Lung (tissue), 17 donors: ENCODE measurements at places on chromosomes 4 and X. TPM values are rescaled to one million over a fixed set of nuclear protein-coding genes. Genes with fewer than 3 reads are reported as not detected.

DNA sequence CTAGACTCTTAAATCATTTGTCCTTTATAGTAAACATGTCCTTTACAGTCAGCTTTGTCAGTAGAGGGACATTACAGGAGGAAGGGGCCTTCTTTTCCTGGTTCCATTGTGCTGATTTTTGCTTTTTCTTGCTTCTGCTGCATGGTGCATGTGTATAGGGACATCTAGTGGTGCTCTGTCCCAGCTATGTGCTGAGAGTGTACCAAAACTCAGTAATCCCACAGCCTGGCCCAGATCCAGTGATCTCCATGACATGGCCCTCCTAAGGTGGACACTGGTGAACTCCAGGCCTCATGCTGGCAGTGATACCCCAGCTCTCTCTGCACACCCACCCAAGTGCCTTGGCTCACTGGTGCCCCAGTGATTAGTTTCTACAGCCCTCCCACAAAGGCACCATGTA lies 45.2 kb downstream of the MAGEB17 start:
- no peak overlapping the region for H3K27ac ChIP-seq
- DNase-seq: no peak
- H3K4me1 ChIP-seq: no peaks in the 10 kb centered on the region

DNA sequence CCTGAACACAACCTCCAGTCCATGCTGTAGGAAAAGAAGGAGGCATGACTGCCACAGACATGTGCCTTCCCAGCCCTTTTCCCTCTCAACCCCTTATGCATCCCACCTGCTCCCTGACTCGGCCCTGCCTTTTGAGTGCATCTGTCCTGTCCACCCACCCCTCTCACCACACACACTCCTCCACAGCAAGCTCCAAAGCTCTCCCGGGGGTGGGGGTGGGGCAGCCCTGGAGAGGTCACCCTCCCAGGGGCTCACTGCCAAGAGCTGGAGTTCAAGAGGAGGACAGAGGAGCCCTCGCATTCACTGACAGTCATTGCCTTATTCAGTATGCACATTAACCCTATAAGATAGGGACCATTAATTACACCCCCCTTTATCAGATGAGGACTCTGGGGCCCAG lies 46.6 kb upstream of the MAMLD1 start:
- H3K27ac ChIP-seq: no peak overlapping the region
- DNase-seq: peak; percentile 69
- H3K36me3 ChIP-seq: no peaks in the 10 kb centered on the region
- H3K27me3 ChIP-seq: peaks cover 11% of the 10 kb centered on the region
- H3K4me3 ChIP-seq: no peak overlapping the region

DNA sequence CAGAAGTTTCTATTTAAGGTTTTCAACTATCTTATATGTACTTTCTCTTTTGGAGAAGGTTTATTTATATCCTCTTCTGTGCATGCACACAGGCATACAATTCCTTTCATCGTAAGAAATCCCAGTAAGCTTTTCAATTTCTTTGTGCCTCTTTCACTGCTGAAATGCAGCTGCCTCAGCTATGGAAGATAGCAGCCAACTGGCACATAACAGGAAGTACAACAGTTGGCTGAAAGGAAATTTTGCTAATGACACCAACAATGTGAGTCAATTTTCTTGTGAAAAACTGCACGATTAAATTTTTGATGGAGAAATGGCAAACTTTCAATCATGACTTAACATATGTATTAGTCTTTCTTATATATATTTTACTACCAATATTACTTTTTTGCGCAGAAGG lies 74.5 kb upstream of the PAQR3 start:
- no peaks in the 10 kb centered on the region for H3K36me3 ChIP-seq
- H3K27ac ChIP-seq: no peak overlapping the region
- no peaks in the 10 kb centered on the region for H3K4me1 ChIP-seq
- H3K4me3 ChIP-seq: no peak overlapping the region

GRCh38 chr4:115918149-115918548 lies 804.7 kb upstream of the NDST4 start:
- H3K4me1 ChIP-seq: no peaks in the 10 kb centered on the region
- H3K4me3 ChIP-seq: no peak overlapping the region
- DNase-seq: no peak
- H3K27me3 ChIP-seq: no peaks in the 10 kb centered on the region

The HS3ST1 gene
- total RNA-seq: 12.7 TPM

The SPACA5 gene
- total RNA-seq: not detected

The MFAP3L gene
- total RNA-seq: 5.3 TPM
